RWPE1 (cell line): ENCODE measurements at places on chromosomes 5 and 9.

DNA sequence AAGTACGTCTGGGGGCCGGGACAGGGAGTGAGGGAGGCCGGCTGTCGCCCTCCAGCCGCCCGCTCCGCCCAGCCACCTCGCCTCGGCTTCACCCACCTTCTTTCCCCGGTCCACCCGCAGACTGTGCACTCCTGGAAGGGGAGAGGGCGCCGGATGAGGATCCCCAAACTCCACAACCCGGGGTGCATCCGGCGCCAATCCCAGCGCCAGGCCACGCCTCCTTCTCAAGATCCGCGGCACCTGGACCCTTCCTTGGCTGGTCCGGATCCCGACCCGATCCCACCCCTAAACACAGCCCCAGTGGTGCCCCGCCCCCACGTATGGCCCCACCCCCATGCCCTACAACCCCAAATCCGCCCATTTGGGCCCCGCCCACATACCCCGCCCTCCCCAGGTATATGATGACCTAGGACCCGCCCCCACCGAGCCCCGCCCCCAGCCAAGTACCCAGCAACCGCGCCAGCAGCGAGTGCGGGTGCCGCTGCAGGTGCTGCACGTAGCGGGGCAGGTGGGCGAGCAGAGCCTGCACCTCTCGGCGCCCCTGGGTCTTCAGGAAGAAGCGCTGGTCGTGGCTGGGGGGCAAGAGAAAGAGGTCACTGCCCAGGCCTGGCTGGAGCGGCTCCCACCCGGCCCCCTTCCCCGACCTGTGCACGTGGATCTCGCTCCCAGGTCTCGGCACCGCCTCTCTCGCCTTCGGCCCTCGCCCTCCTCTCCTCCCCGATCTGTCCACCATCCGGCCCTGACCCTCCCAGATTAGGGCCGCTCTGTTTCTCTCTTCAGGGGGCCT lies 3.2 kb downstream of the PIP5KL1 start:
- peak; percentile 98 for DNase-seq

- DNase-seq = no peak
Measured at GRCh38 chr5:154244476-154244875, 53.9 kb downstream of the GALNT10 start.

DNA sequence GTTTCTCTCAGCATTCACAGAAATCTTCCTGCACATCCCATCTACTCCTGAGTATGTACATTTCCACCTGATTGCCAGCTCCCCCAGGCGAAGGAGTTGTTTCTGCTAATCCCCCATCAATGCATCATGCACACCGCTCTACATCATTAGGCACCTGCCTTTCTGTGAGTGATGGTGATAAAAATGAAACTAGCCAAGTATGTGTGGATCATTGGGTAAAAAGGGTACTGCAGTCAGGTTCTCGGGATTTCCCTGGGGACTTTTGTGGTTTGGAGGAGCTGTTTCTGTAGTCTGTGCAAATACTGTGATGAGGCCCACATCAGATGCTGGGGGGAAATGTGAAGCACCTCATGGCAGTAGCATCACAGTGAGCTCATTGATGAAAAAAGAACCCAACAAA lies 30.4 kb downstream of the CAMK4 start:
- no peak for DNase-seq

GRCh38 chr5:176438959-176439757 lies 9.0 kb upstream of the FAF2 start:
- DNase-seq = no peak

GRCh38 chr9:121887553-121888437 lies 205.3 kb downstream of the TTLL11 start:
- no peak for DNase-seq

DNA sequence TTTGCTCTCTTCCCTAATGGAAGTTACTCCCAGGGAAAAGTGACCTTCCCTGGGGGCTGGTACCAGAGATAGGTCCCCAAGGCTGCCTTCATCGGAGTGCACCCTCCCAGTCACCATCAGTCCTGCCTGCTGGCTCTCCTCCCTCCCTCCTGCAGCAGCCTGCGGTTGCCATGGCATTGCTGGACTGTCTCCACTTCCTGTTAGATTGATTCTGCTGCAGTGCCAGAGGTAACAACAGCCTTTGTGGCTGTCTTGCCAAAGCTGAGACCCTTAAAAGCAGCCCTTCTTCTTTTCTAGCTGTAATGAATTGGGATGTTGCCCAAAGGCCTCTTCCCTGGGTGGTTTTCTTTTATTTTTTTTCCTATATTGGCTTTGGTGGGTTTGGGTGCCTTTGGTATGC lies 78.1 kb upstream of the PRLR start:
- no peak for DNase-seq

- no peak for DNase-seq
Measured at GRCh38 chr9:126614455-126615244, 922 bp downstream of the LMX1B start.

- DNase-seq = no peak
Measured at GRCh38 chr5:33048315-33048714, 337.2 kb downstream of the NPR3 start.

GRCh38 chr9:108437656-108438055 lies 418.1 kb downstream of the ACTL7B start:
- no peak for DNase-seq

- no peak for DNase-seq
Measured at GRCh38 chr5:112316731-112317130, 102.3 kb downstream of the EPB41L4A start.
